ENCODE measurements at places on chromosomes 7 and 10.
A peak's percentile ranks its signal among the peaks of the same experiment; 100 is the strongest.

GRCh38 chr10:91140995-91141549, 79.4 kb upstream of the PCGF5 start:
- peak; percentile 39 for DNase-seq

- DNase-seq = no peak
Measured at GRCh38 chr7:7848246-7848645, 120.3 kb upstream of the GLCCI1 start.

DNA sequence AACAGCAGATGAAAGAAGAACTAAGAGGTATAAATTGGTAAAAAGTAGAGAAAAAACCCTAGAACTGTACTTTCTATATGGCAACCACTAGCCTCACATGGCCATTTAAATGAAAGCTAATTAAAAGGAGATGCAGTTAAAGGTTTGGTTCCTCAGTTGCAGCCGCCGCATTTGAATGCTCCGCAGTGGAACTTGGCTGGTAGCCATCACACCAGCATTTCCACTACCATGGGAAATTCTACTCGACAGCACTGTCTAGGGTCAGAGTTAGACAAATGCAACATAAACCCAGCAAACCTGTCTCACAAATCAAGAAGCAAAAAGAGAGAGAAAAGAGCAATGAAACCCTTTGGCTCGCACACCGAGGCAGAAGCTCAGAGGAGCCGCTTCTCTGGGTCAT, 29.7 kb downstream of the VIPR2 start:
- DNase-seq = no peak

DNA sequence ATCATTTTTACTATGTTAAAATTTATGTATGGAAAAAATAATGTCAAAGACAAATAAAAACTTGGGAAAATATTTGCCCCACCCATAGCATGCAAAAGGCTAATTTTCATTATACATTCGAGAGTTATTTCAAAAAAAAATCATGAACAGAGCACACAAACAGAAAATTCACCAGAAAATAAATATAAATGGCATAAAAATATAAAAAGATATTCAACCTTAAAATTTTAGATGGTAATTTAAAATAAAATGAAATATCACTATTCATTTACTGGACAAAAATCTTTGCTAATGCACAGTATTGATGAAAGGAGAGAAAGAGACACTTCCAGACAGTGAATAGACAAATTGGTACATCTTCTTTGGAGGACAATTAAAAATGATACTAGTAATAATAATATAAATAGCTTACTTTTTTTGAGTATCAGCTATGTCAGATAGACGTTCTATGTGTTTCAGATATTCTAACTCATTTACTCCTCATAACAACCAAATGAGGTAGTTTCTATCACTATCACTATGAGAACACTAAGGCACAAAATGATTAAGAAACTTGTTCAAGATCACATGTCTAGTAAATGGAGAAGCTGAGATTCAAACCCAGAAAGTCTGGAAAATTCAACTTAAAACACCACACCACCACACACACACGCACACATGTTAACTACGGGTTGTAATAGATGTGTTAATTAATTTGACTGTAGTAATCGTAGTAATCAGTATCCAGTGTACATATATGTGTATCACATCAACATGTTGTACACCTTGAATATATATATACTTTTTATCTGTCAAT, 63.0 kb downstream of the CCDC71L start:
- DNase-seq = no peak

DNA sequence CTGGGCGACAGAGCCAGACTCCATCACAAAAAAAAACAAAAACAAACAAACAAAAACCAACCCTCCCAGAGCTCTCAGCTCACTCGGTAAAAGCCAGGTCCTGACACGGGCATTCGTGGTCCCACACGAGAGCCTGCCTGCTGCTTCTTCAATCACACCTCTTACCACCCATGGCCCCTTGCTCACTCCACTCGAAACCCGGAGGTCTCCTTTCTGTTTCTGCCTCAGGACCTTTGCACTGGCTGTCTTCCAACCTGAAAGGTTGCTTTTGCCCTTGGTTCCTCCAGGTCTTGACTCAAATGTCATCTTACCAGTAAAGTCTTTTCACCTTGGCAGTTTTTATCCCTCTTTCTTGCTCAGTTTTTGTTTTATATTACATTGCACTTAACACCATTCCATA, 169.6 kb downstream of the EVX1 start:
- no peak for DNase-seq

- DNase-seq = no peak
Measured at GRCh38 chr7:25379351-25380300, 151.3 kb upstream of the NPVF start.

DNA sequence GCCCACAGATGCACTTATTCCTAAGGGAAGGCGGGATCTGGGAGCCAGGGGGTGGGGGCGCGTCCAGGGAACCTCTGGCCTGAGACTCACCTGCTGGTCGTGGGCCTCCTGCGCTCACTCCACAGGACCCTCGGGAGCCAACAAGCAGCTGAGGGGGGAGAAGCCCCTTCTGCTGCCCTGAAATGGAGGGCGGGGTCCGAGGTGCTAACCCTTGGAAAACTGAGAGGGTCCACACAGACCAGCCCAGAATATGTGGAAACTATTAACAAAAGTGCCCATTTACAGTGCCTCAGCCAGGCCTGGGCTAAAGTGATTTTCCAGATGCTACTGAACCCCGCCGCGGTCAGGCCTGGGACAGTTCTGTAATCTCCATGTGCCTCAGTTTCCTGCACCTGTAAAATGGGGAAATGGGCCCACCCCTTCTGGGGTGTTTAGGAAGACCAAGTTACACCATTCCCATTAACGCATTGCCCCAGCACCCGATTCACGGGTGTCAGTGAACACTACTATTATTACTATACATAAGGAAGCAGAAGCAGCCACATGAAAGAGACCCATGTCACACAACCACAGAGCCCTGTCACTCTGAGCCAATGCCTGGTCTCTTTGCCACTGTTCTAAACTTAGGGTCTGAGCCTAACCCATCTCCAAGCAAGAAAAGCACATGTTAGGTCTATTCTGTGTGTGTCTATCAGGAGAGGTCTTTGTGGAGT, 630 bp upstream of the VSTM4 start:
- DNase-seq = no peak

GRCh38 chr10:86311906-86312305, 54.7 kb downstream of the GRID1 start:
- DNase-seq = no peak

GRCh38 chr7:11185179-11185815, 211.6 kb downstream of the PHF14 start:
- DNase-seq = peak; percentile 50

DNA sequence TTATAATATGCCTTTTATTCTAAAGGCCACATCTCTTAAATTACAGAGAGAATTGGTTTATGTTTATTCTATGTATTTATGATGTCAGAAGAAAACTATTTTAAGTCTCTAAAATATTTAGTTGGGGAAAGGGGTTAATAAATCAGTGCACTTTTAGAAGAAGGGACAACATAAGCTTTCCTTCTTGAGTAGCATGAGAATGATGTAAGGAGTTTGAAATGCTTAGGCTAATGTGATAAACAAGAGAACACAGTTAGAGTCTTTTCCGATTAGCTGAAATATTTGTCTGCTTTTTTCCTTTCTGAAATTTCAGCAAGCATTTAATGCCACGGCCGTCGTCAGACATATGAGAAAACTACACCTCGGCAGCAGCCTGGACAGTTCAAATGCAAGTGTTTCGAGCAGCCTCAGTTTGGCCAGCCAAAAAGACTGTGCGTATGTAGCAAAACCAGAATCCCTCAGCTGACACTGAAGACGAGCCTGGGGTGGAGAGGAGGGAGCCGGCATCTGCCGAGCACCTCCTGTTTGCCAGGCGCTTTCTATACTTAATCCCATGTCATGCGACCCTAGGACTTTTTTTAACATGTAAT, 176.2 kb downstream of the CCDC3 start:
- DNase-seq = peak; percentile 79

DNA sequence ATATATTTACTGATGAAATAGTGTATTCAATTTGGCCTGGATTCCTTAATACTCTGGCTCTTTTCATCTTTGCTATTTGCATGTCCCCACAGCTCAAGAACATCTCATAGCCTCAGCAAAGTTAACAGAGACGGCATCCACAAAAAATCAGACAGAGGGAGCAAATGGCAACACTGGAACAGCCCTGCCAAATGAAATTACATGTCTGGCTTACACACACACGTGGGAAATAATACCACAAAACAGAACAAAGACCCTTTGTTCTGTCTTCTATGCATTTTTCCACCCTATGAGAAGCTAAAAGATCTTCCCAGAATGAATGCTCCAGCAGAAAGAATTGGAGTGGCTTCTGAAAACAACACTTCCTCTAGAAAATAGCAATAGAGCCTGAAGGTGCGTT, 139.5 kb downstream of the ALOX5 start:
- DNase-seq = no peak

GRCh38 chr10:98444314-98445006, 2.3 kb downstream of the HPS1 start:
- DNase-seq = no peak

DNA sequence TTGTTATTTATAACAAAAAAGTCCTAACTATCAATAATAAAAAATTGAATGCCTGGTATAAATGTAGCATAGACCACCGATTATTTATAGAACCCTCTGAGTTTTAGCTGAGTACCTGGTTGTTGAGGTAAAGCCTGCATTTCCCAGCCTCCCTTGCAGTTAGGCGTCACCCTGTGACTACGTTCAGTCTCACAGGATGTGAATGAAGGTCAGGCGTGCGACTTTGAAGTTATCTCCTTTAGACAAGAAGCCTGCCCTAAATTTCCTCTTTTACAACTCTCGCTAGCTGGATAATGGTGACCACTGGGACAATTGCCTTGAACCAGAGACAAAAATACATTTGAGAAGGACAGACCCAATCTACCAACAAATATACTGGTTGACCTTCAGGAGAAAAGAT, 67.5 kb upstream of the TES start:
- no peak for DNase-seq
